ENCODE measurements at places on chromosomes 16 and 17.

DNA sequence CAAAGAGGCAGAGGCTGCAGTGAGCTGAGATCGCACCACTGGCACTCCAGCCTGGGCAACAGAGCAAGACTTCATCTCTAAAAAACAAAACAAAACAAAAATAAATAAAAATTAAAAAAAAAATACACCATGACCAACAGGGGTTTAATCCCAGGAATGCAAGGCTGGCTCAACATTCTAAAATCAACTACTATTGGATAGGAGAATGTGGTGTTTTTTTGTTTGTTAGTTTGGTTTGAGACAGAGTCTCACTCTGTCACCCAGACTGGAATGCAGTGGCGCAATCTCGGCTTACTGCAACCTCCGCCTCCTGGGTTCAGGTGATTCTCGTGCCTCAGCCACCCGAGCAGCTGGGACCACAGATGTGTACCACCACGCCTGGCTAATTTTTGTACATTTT, 19.9 kb downstream of the GFOD2 start:
- DNase-seq = no peak

- no peak for DNase-seq
These were observed 4.5 kb upstream of the CYB5B start for GRCh38 chr16:69419956-69420355.

DNA sequence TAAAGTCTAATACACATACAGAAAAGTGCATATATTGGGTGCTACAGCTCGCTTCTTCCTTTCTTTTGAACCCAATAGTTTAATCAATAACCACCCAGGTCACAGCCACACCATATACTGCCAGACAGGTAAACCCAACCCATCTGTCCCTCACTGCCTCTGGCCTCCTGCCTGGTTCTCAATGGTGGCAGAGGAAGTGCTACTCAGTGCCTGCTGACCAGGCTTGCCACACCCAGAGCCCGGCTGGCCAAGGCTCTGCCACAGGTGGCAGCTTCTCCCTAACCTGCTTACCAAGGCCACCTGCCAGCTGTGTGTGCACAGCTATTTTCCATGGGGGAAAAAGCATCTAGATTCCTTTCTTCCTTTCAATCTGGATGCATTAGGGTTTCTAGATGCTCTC, 584 bp downstream of the PMP22 start:
- DNase-seq = no peak

- DNase-seq = no peak
These were observed 38.4 kb downstream of the RMI2 start for GRCh38 chr16:11383481-11384183.

DNA sequence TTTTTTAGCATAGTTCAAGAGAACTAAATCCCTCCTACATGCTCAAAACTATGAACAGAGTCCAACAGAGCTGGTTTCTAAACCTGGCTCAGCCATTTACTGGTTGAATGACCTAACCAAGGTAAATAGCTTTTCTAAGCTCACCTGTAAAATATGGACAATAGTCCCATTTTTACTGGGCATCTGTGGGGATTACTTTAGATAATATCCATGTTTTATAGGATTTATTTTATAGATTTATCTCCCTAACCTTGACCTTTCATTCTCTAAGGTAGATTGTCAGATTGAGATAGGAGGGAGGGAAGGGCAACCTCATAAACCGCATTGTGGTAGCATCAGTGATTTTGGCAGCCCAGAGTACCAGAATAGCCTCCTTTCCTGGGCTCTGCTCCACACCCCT, 178.5 kb upstream of the TOX3 start:
- no peak for DNase-seq

GRCh38 chr16:13931845-13932244, 11.9 kb downstream of the ERCC4 start:
- DNase-seq = no peak

DNA sequence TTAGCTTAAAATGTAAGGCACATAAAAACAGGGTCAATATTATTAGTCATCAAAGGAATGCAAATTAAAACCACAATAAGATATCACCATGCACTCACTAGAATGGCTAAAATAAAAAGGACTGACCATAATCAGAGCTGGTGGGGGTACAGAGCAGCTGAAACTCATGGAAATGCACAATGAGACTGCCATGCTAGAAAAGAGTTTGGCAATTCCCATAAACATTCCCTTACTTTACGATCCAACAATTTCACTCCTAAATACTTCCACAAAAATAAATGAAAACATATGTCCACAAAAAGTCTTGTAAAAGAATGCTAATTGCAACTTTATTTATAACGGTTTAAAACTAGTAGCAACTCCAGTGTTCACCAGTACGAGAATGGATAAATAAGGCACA, 36.1 kb upstream of the ERCC4 start:
- DNase-seq = no peak

- peak; percentile 53 for DNase-seq
These were observed 17.2 kb downstream of the CORO7 start for GRCh38 chr16:4399001-4399730.

- DNase-seq = peak; percentile 37
These were observed 121.9 kb upstream of the GSE1 start for GRCh38 chr16:85491058-85491771.

GRCh38 chr16:76035689-76036088, 241.5 kb upstream of the CNTNAP4 start:
- no peak for DNase-seq

- no peak for DNase-seq
These were observed 209.4 kb downstream of the XYLT1 start for GRCh38 chr16:17261197-17261858.

GRCh38 chr16:81492311-81492761, 47.7 kb downstream of the CMIP start:
- DNase-seq = no peak

- no peak for DNase-seq
These were observed 30.6 kb upstream of the IRX3 start for GRCh38 chr16:54317101-54317611.

DNA sequence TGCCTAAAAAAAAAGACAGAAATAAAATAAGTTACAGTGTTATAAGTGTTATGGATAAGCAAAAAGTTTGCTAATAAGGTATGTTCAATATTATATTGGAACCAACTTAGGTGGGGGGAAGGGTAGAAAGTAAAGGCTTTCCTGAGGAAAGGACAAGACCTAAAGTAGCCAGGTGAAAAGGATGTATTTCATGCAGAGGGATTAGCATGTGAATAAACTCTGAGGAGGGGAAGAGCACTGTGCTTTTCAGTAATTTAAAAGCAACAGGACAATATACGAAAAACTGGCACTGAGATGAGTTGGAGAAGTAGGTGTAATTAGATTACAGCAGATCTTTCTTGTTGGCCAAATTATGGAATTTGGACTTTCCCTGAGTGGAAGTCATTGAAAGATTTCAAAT, 7.6 kb downstream of the TOP2A start:
- no peak for DNase-seq

- no peak for DNase-seq
These were observed 68.1 kb downstream of the COG7 start for GRCh38 chr16:23384878-23385277.
